ENCODE measurements at places on chromosomes 7 and 10. TPM values are rescaled to one million over a fixed set of nuclear protein-coding genes. Genes with fewer than 3 reads are reported as not detected.

DNA sequence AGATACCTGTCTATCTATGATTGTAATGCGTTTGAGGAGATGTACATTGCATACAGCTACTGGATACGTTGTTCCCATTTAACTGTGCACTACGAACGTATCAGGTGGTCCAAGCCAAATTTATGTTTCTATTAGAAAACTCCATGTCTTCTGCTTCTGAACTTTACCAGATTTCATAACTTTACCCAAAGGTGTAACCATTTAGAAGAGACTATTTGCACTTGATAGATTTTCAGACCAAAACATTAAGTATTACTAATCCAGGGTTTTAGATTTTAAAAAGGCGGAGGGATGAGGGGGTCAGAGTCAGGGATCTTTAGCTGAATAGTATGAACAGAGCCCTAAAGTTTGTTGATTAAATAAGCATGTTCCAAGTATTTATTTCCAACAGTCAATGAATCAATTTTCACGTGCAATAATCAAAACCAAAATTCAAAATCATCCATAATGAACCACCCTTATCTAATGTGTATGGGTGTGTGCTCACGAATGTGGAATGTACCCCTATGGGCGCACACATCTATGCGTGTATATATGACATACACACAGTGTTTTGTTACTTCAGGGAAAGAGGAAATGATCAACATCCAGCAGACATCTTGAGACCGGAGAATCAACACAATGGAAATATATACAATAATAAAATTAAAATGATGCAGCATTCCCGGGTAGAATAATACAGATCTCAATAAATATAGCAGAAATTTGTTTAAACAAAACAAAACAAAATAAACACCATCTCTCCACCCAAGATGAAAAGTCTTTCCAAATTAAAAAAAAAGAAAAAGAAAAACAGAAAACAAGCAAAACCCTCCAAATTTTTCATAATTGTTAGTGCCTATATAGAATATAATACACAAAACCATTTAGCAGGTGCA lies 3.4 kb downstream of the FEZF1 start:
- no peak for DNase-seq
- no peaks in the 10 kb centered on the region for H3K27me3 ChIP-seq
- H3K4me3 ChIP-seq, result no peak overlapping the region
- no peak overlapping the region for H3K27ac ChIP-seq
- H3K4me1 ChIP-seq, result no peaks in the 10 kb centered on the region

DNA sequence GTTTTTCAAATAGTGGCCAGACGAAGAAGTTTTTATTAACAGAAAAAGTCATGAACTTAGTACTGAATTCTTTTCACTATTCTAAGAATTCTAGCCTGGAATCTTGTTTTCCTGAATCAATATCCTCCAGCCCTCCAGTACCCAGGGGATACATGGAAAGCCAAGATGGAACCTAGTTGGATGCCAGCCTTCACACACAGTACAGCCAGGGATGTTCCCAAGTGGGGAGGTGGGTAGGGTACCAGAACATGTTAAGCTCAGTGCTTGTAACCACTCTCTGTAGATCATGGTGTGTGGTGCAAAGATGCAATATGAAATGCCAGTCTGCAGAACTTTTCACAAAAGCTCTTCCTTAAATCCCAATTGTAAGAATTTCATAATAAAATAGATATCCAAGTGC lies 128.0 kb downstream of the POU6F2 start:
- no peaks in the 10 kb centered on the region for H3K4me1 ChIP-seq
- DNase-seq, result no peak
- H3K36me3 ChIP-seq, result no peaks in the 10 kb centered on the region
- no peak overlapping the region for H3K27ac ChIP-seq

DNA sequence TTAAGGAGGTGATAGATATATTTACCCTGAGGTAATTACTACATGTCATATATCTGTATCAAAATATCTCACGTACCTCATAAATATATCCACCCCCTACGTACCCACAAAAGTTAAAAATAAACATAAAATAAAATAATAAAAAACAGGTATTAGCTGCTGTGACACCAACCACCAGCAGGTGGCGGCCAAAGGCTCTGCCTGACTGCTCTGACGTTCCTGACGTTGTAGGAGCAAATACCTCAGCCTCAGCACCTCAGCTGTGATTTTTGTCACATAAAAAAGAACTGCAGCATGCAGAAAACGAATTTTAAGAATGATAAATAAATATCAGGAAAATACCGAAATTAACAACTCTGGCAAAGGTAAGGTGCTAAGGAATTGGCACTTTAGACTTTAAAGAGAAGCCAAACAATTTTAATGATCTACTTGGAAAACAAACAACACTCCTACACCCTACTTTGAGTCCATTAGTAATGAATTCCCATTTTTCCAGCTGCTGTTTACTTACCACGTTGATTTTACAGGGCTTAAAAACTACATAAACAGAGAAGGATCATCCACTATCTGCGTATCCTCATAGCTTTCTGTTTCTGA lies 125.4 kb upstream of the TARP start:
- peaks cover 6% of the 10 kb centered on the region for H3K4me1 ChIP-seq
- DNase-seq, result peak; percentile 77
- H3K36me3 ChIP-seq, result no peaks in the 10 kb centered on the region

- H3K4me1 ChIP-seq, result no peaks in the 10 kb centered on the region
- H3K27me3 ChIP-seq, result 0 out of 2 replicates have a peak, but pooled peaks cover 3% of the 10 kb centered on the region
- H3K4me3 ChIP-seq, result no peak overlapping the region
Measured at GRCh38 chr7:31146538-31146937, 94.4 kb downstream of the ADCYAP1R1 start.

GRCh38 chr10:120969219-120969645 lies 118.1 kb downstream of the WDR11 start:
- no peaks in the 10 kb centered on the region for H3K36me3 ChIP-seq
- H3K27me3 ChIP-seq, result 0 out of 2 replicates have a peak, but pooled peaks cover 3% of the 10 kb centered on the region
- no peaks in the 10 kb centered on the region for H3K4me1 ChIP-seq
- no peak overlapping the region for H3K27ac ChIP-seq

GRCh38 chr7:75639071-75639885 lies 99.5 kb downstream of the HIP1 start:
- no peak for DNase-seq
- no peak overlapping the region for H3K27ac ChIP-seq
- peak overlapping the region; percentile 58 for H3K4me3 ChIP-seq

DNA sequence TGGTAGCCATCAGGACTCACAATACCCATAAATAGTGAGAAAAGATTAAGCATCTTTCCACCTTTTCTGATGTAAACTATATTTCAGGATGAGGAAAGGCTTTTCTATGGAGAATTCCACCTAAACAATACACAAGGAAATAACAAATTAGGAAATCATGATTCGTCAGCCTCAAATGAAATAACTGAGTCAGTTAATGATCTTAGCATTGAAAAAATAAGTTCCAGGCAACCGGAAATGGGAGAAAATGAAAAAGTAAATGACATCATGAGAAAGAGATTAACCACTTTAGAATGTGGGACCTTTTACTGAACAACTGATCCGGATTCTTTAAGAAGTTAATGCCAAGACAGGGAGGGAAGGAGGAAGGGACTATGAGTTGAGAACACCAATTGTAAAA lies 742.3 kb downstream of the TNS3 start:
- no peaks in the 10 kb centered on the region for H3K36me3 ChIP-seq
- H3K4me3 ChIP-seq, result no peak overlapping the region
- DNase-seq, result no peak
- no peaks in the 10 kb centered on the region for H3K27me3 ChIP-seq
- H3K27ac ChIP-seq, result no peak overlapping the region

- H3K36me3 ChIP-seq, result peaks cover 12% of the 10 kb centered on the region
- H3K4me1 ChIP-seq, result no peaks in the 10 kb centered on the region
- no peak overlapping the region for H3K4me3 ChIP-seq
- DNase-seq, result no peak
Measured at GRCh38 chr10:1095498-1095897, 39.3 kb downstream of the WDR37 start.

GRCh38 chr7:27519793-27520469 lies 142.8 kb downstream of the HIBADH start:
- no peaks in the 10 kb centered on the region for H3K4me1 ChIP-seq
- H3K36me3 ChIP-seq, result peaks cover 4% of the 10 kb centered on the region
- H3K27ac ChIP-seq, result no peak overlapping the region

- peaks cover 10% of the 10 kb centered on the region for H3K36me3 ChIP-seq
- DNase-seq, result peak; percentile 59
- H3K27ac ChIP-seq, result peak overlapping the region; percentile 30
Measured at GRCh38 chr7:24917510-24918239, 62.3 kb downstream of the OSBPL3 start.

- no peaks in the 10 kb centered on the region for H3K36me3 ChIP-seq
- DNase-seq, result no peak
Measured at GRCh38 chr10:110493832-110494426, 3.8 kb upstream of the DUSP5 start.

GRCh38 chr7:50331564-50332208 lies 27.2 kb downstream of the IKZF1 start:
- no peak overlapping the region for H3K4me3 ChIP-seq
- no peaks in the 10 kb centered on the region for H3K27me3 ChIP-seq
- peaks cover 98% of the 10 kb centered on the region for H3K4me1 ChIP-seq

- H3K36me3 ChIP-seq, result no peaks in the 10 kb centered on the region
- no peak overlapping the region for H3K27ac ChIP-seq
- no peak overlapping the region for H3K4me3 ChIP-seq
- no peaks in the 10 kb centered on the region for H3K4me1 ChIP-seq
- H3K27me3 ChIP-seq, result no peaks in the 10 kb centered on the region
Measured at GRCh38 chr7:112143136-112143535, 63.1 kb downstream of the DOCK4 start.

GRCh38 chr10:27624941-27625340 lies 120.7 kb downstream of the MKX start:
- H3K4me1 ChIP-seq, result no peaks in the 10 kb centered on the region
- DNase-seq, result no peak
- H3K4me3 ChIP-seq, result no peak overlapping the region

The PDE1C gene
- total RNA-seq, result not detected

The CCSER2 gene
- total RNA-seq, result 12.4 TPM

The CDNF gene
- total RNA-seq, result 1.2 TPM

The SFRP5 gene
- not detected for total RNA-seq
